A172 (cell line): ENCODE measurements at places on chromosomes 5 and 9. TPM values are rescaled to one million over a fixed set of nuclear protein-coding genes. Genes with fewer than 3 reads are reported as not detected.

ERCC8 gene
- total RNA-seq: 13.1 and 29.2 TPM in 2 replicates

SLC25A2 gene
- not detected in 2 replicates for total RNA-seq

ZNF484 gene
- 8.8 and 9.3 TPM in 2 replicates for total RNA-seq

- DNase-seq: no peak
Measured at GRCh38 chr5:177430140-177430951, 3.9 kb downstream of the GRK6 start.

GRCh38 chr5:77356740-77357139 is 135.4 kb downstream of the WDR41 start:
- peak; percentile 77 for DNase-seq

- DNase-seq: peak; percentile 30
Measured at GRCh38 chr9:20683351-20684034, 566 bp upstream of the FOCAD start.

DNA sequence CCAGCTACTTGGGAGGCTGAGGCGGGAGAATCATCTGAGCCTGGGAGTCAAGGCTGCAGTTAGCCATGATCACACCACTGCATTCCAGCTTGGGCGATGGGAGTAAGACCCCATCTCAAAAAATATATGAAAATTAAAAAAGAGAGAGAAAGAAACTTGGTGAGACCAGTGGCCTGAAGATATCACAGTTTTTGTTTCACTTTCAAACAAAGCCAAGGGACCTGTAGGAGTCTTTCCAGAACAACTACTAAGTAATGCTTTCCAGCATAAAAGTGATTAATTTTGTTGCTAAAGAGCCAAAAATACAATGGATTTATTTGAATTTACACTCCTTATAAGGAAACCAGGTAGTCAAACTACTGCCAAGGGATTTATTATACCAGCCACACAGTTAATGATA is 23.5 kb downstream of the GKAP1 start:
- no peak for DNase-seq

- DNase-seq: peak; percentile 24
Measured at GRCh38 chr9:130239741-130240241, 25.8 kb upstream of the HMCN2 start.

DNA sequence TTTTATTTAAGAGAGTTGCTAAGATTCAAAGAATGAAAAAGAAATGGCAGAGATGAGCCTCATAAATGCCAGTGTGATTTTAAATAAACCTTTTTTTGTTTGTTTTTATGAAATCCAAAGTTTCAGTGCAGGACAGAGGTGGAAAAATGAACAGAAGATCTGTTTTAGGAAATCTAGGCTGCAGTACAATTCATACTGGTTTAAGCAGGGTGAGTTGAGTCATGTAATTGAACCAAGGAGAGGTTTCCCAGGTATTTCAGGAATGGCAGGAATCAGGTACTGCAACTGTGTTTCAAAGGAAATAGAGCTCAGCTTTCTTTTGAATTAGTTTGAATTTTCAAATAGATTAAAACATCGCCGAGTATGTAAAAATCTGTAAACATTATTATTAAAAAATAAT is 3.0 kb upstream of the ANKRD31 start:
- peak; percentile 8 for DNase-seq

GRCh38 chr9:135087489-135087792 is at the start of gene OLFM1:
Gene OLFM1 (plus strand): TSS chr9:135087668. CDS start chr9:135087990, 322 bp downstream.
- peak; percentile 70 for DNase-seq
